ENCODE measurements at places on chromosomes 13 and 19.

GRCh38 chr13:79197933-79198332 lies 208.1 kb downstream of the RBM26 start:
- H3K36me3 ChIP-seq, result no peaks in the 10 kb centered on the region
- H3K4me3 ChIP-seq, result no peak overlapping the region
- DNase-seq, result no peak
- H3K27ac ChIP-seq, result no peak overlapping the region

GRCh38 chr13:112670864-112671263 lies 19.0 kb upstream of the ATP11A start:
- H3K4me3 ChIP-seq, result no peak overlapping the region
- no peak for DNase-seq

GRCh38 chr13:111792956-111793355 lies 274.0 kb upstream of the SOX1 start:
- no peaks in the 10 kb centered on the region for H3K36me3 ChIP-seq
- H3K27ac ChIP-seq, result no peak overlapping the region
- no peak overlapping the region for H3K4me3 ChIP-seq
- H3K4me1 ChIP-seq, result no peaks in the 10 kb centered on the region
- H3K27me3 ChIP-seq, result no peaks in the 10 kb centered on the region
- peak; percentile 38 for DNase-seq

DNA sequence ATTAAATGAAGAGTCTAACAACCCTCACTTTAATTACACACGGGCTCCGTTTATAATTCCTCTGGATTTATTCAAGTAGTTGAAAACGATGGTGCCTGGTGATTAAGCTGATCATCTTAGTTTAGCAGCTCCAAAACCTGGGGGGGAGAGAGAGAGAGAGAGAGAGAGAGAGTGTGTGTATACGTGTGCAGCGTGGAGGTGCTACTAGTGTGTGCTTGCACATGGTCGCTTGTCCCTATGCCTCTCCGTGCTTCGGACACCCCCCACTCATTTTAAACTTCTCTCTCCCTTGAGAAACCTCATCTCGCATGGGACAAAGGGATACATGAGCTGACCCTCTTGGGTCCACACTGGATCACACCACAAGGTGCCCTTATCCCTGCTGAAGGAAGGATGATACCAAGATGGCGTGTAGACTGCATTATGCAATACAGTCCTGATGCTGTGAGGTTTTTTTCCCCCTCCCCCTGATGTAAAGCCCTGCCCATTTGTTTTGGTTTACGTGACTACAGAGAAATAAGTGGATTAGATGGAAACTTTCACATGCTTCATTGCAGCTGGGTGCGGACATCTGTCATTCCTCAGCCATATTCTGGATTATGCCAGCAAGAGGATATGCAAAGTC lies 320.8 kb downstream of the ZNF536 start:
- H3K4me1 ChIP-seq, result peaks cover 15% of the 10 kb centered on the region
- no peak for DNase-seq
- no peak overlapping the region for H3K4me3 ChIP-seq
- no peaks in the 10 kb centered on the region for H3K27me3 ChIP-seq
- H3K27ac ChIP-seq, result no peak overlapping the region
- H3K36me3 ChIP-seq, result no peaks in the 10 kb centered on the region

DNA sequence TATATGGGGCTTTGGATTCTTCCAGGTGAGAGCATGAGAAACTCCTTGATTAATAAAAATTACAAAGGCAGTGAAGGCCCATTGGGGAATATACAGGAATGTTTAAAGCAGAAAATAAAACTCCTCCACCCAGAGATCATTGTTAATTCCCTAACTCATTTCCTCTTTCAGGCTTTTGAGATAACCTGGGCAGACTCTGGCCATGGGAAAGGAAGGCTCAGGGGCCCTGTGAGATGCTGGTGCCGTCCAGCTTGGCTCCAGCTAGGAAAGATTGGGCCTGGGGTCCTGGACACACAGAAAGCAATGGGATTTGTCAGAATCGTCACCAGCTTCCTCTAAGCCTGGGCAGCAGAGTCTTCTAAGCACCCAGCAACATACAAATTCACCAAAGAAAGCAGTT lies 36.8 kb upstream of the SPATA13 start:
- DNase-seq, result no peak
- H3K4me1 ChIP-seq, result peaks cover 9% of the 10 kb centered on the region
- no peaks in the 10 kb centered on the region for H3K36me3 ChIP-seq
- H3K27ac ChIP-seq, result no peak overlapping the region

- DNase-seq, result no peak
- no peaks in the 10 kb centered on the region for H3K27me3 ChIP-seq
- no peaks in the 10 kb centered on the region for H3K4me1 ChIP-seq
- no peak overlapping the region for H3K27ac ChIP-seq
- no peak overlapping the region for H3K4me3 ChIP-seq
Observed at GRCh38 chr13:64718116-64718515, 2512.0 kb downstream of the PCDH9 start.

DNA sequence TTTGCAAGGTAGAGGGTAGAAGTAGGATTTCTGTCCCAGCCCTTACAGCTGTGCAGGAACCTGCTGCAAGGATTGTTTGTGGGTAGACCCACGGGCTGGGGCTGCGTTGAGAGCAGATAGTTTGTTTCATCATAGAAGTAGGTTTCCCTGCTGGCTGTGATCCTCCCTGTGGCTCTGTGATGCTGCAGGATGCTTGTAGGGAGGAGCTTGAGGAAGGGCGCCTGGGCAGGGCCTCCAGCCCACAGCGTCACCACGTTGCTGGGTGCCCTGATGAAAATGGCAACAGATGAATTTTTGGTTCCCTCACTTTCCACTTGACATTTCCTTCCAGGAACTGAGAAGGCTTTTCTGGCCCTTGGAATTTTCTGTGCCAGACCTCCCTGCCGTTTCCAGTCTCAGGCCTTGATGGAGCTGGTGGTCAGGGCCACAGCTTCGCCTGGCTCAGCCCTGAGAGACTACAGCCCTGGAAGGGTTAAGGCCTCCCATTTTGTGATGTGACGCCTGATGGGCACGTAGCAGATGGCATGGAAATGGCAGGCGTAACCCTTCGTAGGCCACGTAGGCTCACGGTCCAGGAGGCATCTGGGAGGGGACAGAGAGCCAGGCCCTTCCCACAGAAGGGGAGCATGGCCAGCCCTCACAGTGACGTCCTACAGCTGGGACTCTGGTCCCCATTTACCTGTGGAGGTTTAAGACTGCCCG lies 42.2 kb downstream of the GATAD2A start:
- DNase-seq, result no peak
- H3K4me3 ChIP-seq, result no peak overlapping the region
- H3K27me3 ChIP-seq, result no peaks in the 10 kb centered on the region
- peak overlapping the region; percentile 1 for H3K27ac ChIP-seq
- H3K36me3 ChIP-seq, result no peaks in the 10 kb centered on the region

DNA sequence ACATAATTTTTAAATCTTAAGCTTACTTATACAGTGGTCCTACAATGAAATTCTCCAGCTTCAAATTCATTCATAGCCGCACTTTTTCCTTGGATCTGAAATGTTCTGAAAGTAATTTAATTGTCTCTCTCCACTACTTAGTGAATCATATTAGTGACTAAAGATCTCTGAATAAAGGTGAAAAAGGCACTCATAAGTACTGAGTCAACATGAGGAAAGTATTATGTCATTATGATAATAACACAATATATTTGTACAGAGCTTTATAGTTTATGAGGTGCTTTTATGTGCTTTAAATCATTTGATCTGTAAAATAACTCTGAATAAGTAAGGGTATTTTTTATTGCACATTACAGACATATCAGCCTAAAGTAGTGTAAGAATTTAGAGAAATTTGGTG lies 628.2 kb upstream of the SLITRK5 start:
- no peaks in the 10 kb centered on the region for H3K4me1 ChIP-seq
- H3K36me3 ChIP-seq, result no peaks in the 10 kb centered on the region
- H3K27me3 ChIP-seq, result no peaks in the 10 kb centered on the region
- no peak overlapping the region for H3K27ac ChIP-seq
- no peak overlapping the region for H3K4me3 ChIP-seq

GRCh38 chr13:46799139-46799538 lies 2.2 kb upstream of the ESD start:
- no peaks in the 10 kb centered on the region for H3K36me3 ChIP-seq
- H3K27ac ChIP-seq, result no peak overlapping the region
- H3K27me3 ChIP-seq, result no peaks in the 10 kb centered on the region
- H3K4me3 ChIP-seq, result no peak overlapping the region
- peaks cover 20% of the 10 kb centered on the region for H3K4me1 ChIP-seq

DNA sequence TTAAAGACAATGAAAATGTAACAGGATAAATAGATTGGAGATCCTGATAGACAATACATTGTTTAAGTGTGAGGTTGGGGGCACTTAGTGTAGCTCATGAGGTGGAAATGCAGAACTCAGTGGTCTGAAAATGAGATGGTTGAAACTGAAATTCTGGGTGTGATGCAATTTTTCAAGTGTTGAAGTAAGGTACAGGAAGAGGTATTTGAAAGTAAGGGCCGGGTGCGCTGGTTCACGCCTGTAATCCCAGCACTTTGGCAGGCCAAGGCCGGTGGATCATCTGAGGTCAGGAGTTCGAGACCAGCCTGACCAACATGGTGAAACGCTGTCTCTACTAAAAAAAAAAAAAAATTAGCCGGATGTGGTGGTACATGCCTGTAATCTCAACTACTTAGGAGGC lies 113.0 kb downstream of the UFM1 start:
- DNase-seq, result no peak
- H3K27me3 ChIP-seq, result no peaks in the 10 kb centered on the region
- no peaks in the 10 kb centered on the region for H3K4me1 ChIP-seq
- no peak overlapping the region for H3K4me3 ChIP-seq
- no peak overlapping the region for H3K27ac ChIP-seq

DNA sequence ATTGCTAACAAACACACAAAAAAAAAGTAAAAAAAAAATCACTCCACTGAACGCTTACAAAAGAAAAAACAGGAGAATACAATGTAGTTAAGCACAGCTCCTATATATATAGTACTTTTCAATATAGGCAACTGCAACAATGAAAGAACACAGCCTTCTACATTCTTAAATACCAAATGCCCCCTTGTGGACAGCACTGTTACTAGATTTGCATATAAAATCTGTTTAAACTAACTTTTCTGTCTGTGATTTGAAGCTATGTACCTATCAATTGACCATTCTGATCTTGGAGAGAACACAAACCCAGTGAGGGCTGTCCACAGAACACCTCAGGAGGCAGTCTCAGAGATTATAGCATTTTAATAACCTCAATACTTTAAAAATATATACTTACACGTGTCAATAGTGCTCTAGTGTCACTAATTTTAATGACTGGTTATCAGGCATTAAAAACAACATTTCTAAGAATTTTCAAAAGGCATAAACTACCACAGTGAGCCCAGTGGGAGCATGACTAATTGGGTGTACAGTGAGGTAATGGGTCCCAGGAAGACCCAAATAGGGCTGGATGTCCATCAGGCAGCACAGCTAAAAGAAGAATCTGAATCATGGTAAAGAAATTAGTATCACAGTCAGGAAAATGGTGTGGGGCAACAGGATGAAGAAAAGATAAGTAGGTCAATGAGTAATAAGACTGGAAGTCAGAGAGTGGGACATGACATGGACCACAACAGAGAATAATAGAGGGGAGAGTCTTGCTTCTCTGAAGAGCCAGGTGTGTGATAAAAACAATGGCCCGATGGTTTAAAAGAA lies 22.2 kb downstream of the CCDC169 start:
- no peak overlapping the region for H3K27ac ChIP-seq
- DNase-seq, result no peak
- no peaks in the 10 kb centered on the region for H3K36me3 ChIP-seq
- no peaks in the 10 kb centered on the region for H3K27me3 ChIP-seq
- H3K4me1 ChIP-seq, result no peaks in the 10 kb centered on the region

Data from upper lobe of left lung (tissue), 6 donors.